OCI-M1 (cell line): ENCODE measurements at places on chromosomes 4 and X.

DNA sequence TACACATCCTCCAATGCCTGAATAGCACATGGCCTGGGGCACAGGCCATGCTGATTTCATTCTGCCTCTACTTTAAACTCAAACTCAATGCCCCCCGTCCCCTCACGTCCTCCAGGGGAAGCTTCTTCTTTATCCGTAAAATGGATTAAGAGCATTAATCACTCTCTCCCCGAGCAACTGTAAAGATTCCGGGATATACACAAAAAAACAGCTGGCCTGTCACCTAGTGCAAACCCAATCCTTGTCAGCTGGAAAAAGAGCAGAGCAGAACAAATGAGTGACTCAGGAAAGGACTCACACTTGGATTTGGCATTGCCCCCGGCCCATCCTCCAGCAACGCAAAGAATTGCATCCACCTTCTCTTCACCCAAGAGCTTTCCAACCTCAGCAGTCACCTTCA lies 7.8 kb downstream of the QDPR start:
- no peak for DNase-seq

DNA sequence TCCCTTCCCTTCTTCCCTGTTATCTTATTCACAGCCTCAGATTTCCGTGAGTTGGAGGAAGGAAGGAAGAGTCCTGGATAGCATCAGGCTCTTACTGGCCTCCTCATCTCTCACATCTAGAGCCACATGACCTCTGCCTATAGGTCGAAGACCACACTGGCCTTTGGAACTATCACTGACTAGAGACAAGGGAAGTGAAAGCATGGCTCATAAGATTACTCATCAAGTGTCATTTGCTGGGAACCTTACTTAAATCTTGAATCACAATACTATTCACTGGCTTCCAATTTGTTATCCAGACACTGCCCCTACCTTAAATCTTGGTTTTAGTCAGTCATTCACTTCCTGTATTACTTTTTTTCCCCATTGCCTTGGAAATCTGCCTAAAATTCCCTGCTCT lies 61.6 kb upstream of the MTMR8 start:
- DNase-seq: no peak

- DNase-seq: no peak
Measured at GRCh38 chrX:150499240-150499639, 69.2 kb upstream of the MTM1 start.

DNA sequence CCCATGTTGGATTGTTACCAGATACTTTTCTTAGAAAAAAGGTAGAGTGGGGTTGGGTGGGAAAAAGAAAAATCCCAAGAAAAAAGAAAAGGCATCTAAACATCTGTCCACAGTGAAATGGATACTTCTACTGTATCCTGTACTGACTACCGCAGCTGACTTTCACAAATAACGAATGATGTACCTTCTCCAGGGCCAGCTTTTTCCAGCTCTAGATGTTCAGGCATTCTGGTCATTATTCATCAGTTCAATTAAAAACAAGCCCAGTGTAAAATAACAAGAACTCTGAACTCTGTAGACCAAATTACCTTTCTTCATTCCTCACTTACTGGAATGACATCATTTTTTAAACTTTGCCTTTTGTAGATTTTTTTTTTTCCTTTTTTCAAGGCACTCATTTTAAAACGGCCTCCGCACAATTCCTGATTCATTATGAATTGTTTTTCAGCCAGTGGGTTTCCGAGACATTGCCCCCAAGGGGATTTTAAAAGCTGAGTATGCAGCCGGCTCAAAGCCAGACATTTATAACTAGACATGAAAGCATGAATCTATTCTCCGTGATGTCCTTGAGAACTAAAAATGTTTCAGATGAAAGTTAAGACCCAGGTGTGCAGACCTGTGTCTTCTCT lies 113.5 kb downstream of the PRKX start:
- DNase-seq: no peak

GRCh38 chr4:174449152-174449551 lies 73.1 kb downstream of the HPGD start:
- DNase-seq: no peak

GRCh38 chr4:617644-618641 lies 7.4 kb upstream of the PDE6B start:
- no peak for DNase-seq

DNA sequence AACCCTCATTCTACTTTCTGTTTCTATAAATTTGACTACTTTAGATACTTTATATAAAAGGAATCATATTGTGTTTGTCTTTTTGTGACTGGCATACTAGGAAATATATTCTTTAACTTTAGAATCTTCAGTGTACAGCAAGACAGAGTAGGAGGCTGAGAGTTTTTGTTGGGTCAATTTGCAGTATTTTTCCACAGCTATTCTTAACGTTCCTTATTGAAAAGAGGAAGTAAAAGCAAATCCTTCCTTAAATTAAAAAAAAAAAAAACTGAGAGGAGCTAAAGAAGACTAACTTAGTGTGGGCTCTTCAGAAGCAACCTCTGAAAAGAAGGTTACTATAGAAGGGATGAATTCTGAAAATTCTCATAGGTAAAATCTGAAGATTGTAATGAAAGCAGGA lies 1194.6 kb downstream of the ADGRL3 start:
- DNase-seq: peak; percentile 82

DNA sequence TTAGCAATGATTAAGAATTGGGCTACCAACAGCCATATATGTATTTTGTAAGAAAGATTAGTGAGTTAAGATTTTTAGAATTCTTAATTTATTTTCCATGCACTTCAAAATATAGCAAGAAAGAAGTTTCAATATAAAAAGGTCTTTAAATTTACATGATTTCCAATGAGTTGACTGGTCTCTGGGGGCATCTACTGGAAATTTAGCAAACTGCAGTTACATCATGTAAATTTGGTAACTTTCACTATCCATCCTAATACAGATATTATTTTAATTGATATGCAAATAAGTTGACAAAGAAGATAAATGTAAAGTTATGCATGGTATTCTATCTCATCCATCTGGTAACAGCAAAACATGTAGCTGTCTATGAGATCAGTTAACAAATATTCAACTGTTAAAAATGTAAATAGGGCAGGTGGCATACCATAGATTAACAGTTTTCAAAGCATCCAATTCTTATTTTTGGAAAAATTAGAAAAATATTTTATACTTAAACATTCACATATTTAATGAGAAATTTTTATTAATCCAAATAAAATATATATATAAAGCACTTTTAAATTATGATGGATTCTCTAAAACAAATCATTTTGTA lies 29.1 kb downstream of the TTC29 start:
- peak; percentile 76 for DNase-seq

- no peak for DNase-seq
Measured at GRCh38 chrX:119753001-119753400, 5.4 kb upstream of the SOWAHD start.

DNA sequence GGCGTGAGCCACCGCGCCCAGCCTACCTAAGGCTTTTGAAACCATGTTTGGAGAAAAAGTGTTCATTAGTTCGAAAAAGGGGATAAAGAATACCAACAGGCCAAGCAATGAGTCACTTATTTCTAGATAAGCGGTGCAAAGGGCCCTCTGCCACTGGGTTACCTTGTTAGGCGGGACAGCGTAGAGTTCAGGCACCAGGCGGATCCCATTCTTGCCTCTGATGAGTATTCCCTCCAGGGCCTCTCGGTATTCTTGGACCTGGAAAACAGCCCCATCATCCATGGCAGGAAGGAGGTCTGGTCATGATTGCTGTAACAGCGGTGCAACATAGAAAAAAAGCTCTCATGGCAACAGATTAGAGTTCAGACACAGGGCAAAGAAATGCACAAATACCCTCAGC lies 48.0 kb downstream of the PHKA2 start:
- DNase-seq: no peak

GRCh38 chrX:39227371-39227770 lies 426.1 kb downstream of the MID1IP1 start:
- no peak for DNase-seq

- no peak for DNase-seq
Measured at GRCh38 chr4:5638976-5639375, 69.4 kb downstream of the EVC2 start.

DNA sequence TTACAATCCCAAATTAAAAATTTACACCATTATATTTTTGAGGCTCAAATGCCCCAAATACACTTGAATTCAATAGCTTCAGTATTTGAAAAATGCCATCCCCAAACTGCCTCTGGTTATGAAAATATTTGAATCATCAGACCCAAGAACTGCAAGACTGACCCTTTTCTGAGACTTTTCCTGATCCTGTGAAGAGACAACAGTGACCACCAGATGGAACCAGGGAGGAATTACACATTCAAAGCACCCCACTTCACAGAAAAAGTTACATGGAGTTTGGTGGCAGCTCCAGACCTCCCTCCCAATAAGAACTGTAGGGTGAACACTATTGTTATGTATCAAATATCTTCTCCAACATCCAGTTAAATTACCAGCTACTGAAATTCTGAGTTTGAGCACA lies 44.0 kb upstream of the SCD5 start:
- peak; percentile 3 for DNase-seq

GRCh38 chr4:55248756-55249155 lies 97.3 kb upstream of the SRD5A3 start:
- no peak for DNase-seq

DNA sequence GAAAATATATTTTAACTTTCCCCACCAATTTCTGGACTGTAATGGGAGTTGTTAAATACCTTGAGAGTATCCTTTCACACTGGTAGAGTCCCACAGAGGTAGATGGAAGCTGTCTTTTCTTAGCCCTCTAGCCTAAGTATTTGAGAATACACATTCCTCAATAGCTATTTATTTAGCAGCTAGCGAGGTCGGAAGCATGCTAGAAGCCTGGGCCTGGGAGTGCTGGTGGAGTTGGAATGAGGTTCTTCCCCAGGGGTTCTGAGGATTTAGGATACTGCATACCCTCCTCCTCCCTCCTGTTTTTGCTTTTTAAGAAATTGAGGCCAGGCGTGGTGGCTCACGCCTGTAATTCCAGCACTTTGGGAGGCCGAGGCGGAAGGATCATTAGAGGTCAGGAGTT lies 999 bp upstream of the KLHL15 start:
- DNase-seq: no peak

- DNase-seq: no peak
Measured at GRCh38 chrX:9786798-9787635, 788 bp downstream of the SHROOM2 start.

DNA sequence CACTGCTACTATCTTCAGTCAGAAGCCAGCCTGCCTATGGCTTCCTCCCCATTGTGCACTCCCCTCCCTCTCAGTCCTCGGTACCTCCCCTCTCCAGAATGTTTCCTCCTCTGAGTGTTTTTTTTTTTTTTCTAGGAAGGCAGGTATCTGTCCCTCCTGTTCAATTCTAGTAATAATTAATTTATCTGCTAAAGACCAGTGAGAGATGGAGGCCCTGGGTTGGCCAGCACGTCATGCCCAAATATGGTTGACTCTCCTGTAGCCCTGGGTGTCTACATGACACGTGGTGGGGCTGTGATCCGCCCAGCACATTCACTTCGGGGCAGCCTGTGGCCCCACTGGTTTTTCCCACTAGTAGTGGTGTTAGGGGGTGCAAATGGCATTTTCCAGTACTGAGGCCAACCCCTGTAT lies 1.8 kb downstream of the FLNA start:
- DNase-seq: peak; percentile 26

GRCh38 chr4:8539661-8540060 lies 40.5 kb upstream of the GPR78 start:
- no peak for DNase-seq

- no peak for DNase-seq
Measured at GRCh38 chr4:23023666-23024065, 330.9 kb downstream of the GBA3 start.

GRCh38 chr4:40058854-40059253 lies 2.2 kb downstream of the N4BP2 start:
- peak; percentile 50 for DNase-seq

- no peak for DNase-seq
Measured at GRCh38 chr4:40651280-40651679, 21.6 kb upstream of the RBM47 start.

DNA sequence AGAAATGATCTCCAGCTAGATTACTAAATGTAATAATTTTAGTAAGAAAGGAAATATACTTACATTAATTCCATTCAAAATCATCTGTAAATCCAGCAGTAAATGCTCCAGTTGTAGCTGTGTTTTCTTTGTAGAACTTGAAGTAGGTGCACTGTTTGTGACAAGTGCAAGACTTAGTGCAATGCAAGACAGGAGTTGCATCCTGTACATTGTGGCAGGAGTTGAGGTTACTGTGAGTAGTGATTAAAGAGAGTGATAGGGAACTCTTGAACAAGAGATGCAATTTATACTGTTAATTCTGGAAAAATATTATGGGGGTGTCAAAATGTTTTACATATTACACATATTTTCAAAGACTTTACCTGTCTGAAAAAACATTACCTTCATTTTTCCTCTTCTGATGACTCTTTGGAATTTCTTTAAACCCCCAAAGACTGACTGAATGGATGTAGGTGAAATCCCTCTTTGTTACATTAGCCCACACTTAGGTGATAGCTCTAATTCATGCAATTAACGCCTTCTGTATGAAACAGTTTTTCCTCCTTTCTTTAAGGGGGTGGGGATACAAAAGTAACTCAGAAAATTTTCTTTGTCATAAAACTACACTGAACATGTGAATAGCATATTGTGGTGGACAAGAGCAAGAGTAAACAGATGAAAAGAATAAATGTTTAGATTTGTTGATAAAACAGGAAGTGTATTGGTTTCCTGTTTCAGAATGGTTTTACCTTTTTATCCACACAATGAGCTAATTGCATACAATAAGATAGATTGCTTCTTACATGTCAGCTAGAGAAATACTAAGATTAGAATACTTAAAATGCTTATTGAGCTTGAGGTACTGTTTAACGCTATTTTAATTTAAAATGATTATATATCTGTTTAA lies at the start of gene IL2:
TSS of gene IL2 (minus strand) at position 495 of the 886 bp plus-strand sequence. CDS start at position 210, 285 bp downstream.
- peak; percentile 16 for DNase-seq

DNA sequence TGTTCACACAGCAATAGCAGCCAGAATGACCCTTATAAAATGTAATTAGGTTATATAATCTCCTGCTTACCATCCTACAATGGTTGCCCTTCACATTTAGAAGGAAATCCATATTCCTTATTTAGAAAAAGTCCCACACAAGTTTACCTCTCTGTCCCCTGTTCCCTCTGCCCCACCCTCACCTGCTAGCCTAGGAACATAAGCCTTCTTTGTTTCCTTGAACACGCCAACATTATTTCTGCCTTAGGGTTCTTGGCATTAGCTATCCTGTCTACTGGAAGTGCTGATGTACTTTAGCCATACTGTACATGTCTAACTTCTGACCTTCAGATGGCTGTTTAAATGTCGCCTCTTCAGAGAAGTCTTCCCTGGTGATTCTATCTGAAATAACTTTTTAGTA lies 28.4 kb upstream of the USP53 start:
- DNase-seq: no peak
